ENCODE measurements at places on chromosomes 1 and 21.
A peak's percentile ranks its signal among the peaks of the same experiment; 100 is the strongest.

- no peak for DNase-seq
Observed at GRCh38 chr1:201885531-201886075, 3.1 kb upstream of the SHISA4 start.

DNA sequence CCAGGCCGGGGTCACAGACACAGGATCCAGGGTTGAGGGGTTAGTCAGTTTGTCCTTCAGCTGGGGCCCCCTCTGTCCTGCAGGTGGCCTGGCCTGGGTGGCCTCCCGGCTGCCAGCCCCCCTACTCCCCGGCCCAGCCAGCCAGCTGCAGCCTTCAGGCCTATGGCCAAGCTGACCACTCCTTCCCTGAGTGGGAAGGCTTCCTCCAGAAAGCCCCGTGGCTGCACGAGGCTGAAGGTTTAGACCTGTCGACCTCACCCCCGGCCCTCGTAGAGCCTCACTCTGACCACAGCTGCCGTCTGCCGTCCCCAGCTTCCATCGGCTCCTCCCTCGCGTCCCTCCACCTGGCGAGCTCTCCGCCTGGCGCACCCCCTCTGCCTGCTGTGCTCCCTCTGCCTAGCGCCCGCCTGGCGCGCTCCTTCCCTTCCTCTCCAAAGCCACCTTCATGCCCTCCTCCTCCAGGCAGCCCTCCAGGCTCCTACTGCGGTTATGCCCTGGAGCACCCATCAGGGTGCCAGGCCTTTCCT is 9.6 kb downstream of the TTLL10 start:
- DNase-seq, result no peak

DNA sequence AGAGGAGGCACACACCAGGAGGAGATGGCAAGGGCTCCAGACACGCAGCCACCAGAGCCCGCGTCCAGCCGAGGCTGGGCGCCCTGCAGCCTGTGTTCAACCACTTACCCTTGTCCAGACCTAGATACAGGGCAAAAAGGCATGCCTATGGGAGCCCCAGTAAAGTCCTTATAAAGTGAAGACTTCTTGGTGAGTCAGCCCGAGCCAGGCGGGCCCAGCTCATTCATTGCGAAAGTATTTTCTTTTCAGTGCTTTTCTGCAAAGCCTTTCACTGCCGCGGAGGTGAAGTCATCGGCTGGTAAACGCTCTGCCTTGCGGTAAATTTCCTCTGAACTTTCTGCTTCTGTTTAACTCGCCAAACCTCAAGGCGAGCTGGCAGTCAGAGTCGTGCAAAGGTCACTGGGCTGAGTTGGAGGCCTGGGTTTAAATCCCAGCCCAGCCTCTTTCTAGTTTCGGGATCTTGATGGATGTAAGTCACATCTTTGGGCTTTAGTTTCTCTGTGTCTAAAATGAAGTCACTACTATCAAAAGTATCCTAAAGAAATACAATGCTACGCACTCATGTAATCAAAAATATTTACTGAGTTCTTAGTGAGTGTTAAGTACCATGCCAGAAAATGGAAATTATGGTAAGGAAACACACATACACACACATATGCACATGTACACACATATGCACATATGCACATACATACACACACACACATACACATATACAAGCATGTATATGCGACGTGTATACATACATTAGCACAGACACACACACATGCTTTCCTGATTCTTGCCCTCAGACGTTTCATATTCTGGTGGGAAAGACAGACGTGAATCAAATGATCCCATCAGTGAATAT is 54.7 kb upstream of the IFFO2 start:
- no peak for DNase-seq

- no peak for DNase-seq
Observed at GRCh38 chr1:9020305-9020704, 5.9 kb downstream of the SLC2A7 start.

GRCh38 chr1:163796394-163796821 is 474.7 kb downstream of the NUF2 start:
- peak; percentile 82 for DNase-seq

DNA sequence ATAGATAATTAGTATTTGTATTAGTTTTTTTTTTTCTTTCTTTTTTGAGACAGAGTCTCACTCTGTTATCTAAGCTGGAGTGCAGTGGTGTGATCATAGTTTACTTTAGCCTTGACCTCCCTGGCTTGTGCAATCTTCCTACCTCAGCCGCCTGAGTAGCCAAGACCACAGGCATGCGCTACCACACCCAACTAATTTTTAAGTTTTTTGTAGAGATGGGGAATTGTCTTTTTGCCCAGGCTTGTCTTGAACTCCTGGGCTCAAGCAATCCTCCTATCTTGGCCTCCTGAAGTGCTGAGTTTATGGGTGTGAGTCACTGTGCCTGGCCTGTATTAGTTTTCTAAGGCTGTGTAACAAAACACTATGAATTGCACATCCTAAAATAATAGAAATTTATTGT is 58.3 kb downstream of the MSH4 start:
- no peak for DNase-seq

DNA sequence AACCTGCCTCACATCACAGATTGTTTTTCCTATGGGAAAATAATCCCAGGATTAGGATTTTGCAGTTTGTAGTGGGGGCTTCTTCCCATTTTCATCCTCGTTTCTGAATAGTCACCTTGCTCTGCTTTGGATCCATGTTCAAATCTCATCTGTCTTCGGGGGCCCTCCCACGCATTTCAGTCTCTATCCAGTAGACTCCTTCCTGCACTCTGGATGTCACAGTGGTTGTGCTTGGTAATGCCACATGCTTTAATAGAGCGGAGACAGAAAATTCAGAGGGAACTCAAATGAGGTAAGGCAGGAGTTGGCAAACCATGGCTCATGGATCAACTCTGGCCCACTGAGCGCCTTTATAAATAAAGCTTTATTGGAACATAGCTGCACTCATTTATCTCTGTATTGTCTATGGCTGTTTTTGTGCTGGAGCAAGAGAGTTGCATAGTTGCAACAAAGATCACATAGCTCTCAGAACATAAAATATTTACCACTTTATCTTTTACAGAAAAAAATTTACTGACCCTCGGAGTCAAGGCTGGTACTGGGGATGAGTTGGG is 101.0 kb downstream of the SPATA46 start:
- no peak for DNase-seq

- no peak for DNase-seq
Observed at GRCh38 chr1:226100436-226101391, 38.2 kb downstream of the H3-3A start.

DNA sequence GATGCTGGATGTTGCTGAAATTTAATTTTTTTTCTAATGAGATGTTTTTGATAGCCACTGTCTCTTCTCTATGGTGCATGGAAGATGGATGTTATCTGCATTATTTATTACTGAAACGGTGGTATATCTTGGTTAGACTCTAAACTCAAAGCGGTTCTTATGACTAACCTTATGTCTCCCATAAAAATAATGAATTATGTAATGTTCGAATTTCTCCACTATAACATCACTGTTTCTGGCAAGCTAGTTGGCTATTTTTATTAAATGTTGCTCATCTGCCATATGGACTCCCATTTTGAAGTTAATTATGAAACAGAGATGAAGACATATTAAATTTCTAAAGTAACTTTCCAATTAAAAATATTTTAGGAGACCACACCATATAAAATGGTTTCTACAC is 808.6 kb upstream of the ADGRL4 start:
- no peak for DNase-seq

DNA sequence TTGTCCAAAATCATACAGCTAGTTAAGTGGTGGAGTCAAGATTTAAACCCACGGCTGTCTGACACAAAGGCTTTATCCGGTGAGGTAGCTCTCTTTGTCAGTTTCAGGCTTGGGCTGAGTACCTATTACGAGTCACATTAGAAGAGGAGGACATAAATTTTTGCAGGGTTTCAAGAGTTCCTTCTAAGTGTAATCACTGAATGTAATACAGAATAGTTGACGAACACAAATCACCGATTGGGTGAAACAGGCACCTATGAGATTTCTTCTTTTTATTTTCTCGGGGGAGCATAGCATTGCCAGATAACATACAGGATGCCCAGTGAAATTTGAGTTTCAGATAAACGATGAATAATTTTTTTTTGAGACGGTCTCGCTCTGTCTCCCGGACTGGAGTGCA is 847 bp downstream of the PSMD4 start:
- DNase-seq, result no peak

DNA sequence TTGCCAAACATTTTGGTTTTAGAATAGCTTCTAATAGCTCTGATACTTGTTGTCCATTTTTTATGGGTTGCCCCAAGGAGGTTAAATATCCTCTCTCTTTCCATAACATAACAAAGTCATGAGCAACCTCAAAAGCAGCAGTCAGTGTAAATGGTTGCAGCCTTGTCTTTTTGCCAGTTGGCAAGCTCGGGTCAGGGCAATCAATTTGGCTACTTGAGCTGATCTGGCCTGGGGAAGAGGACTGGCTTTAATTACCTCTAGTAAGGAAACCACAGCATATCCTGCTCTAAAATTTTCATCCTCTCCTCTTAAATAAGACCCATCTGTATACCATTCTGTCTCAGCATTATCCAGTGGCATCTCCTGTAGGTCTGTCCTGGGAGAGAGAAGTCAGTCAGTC is 21.2 kb upstream of the FMO4 start:
- no peak for DNase-seq

DNA sequence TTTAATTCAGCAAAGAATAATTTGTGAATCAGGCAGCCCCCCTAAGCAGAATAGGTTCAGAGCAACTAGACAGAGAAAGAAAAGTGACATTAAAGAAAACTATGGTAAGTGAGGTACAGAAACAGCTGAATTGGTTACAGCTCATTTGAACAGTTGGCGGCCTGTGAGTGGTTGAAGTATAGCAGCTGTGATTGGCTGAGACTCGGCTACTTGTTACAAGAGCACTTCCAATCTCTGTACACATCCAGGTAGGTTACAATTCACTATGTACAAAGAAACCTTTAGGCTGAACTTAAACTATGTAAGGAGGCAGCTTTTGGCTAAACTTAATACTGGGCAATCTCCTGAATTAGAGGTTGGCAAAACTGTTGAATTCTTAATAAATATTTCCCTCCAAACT is 171.1 kb upstream of the LHX8 start:
- DNase-seq, result no peak

GRCh38 chr21:45208627-45208951 is 79.1 kb downstream of the POFUT2 start:
- DNase-seq, result no peak

- peak; percentile 35 for DNase-seq
Observed at GRCh38 chr1:206470692-206471414, 577 bp downstream of the IKBKE start.

GRCh38 chr1:27097484-27097917 is 57.4 kb downstream of the SLC9A1 start:
- peak; percentile 70 for DNase-seq

DNA sequence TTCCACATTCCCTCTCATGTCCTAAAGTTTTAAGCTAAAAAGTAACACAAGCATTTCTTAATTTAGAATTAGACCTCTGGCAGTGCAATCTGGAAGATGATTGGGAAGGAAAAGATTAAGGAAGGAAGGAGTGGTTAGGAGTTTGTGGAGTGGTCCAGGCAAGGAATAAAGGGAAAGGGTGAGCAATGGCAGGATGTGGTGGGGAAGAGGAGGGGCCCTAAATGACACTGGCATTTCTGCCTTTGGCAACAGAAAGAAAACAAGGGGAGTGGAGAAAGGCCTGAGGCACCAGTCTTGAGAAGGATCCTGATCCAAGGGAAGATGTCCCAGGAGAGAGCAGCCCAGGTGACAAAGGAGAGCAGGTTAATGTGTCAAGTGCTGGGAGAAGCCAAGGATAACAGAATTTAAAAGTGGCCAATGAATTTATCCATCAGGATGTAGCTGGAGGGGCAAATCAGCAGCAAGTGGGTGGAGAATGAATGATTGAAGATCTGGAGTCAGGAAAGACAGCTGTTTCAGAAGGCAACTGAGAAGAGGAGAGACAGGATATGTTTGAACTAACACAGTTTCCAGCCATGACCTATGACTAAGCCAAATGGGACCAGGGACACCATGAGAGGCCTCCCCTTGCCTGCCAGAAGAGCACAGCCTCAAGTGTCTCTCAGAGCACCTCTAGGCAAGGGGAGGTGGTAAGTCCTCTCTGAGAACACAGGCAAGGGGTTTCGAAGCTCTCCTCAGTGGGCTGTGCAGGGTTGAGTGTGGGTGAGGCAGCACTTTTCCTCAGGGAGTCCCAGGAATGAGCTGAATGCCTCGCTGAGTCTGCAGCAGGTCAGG is 20.9 kb upstream of the LY9 start:
- DNase-seq, result no peak

GRCh38 chr1:201307231-201307630 is 23.9 kb downstream of the PKP1 start:
- DNase-seq, result no peak

- DNase-seq, result no peak
Observed at GRCh38 chr1:1361233-1361981, 3.1 kb upstream of the MXRA8 start.

- peak; percentile 86 for DNase-seq
Observed at GRCh38 chr1:155499953-155500639, 62.5 kb downstream of the ASH1L start.

- DNase-seq, result peak; percentile 48
Observed at GRCh38 chr1:54488779-54489626, 59.0 kb upstream of the ACOT11 start.

DNA sequence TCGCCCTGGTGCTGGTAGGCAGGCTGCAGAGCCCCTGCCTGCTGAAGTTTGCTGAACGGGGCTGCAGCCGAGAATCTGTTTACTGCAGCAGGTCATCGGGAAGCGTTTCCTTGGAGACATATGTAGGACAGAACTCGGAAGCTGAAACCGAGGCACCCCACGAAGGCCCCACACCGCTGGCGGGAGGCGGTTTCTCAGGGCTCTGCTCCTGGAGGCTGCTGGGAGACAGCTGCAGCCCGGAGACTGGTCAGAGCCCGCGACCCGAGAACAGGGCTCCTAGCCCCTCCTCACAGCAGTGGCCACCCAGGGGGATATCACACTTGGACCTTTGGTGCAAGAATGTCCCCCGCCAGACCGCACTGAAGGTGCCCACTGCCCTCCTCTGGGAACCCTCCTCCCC is 12.7 kb upstream of the PLCH2 start:
- no peak for DNase-seq

- peak; percentile 86 for DNase-seq
Observed at GRCh38 chr1:160410406-160411005, 10.1 kb downstream of the VANGL2 start.

Measured in DMS153 (cell line).